Stimulated activated CD4-positive, alpha-beta T cell treated with anti-CD3 and anti-CD28 coated beads, Interleukin-12 subunit alpha, Interleukin-12 subunit beta, amount 100 ng/mL, for 48 hours (primary cell): ENCODE measurements at places on chromosomes 12 and 14.

DNA sequence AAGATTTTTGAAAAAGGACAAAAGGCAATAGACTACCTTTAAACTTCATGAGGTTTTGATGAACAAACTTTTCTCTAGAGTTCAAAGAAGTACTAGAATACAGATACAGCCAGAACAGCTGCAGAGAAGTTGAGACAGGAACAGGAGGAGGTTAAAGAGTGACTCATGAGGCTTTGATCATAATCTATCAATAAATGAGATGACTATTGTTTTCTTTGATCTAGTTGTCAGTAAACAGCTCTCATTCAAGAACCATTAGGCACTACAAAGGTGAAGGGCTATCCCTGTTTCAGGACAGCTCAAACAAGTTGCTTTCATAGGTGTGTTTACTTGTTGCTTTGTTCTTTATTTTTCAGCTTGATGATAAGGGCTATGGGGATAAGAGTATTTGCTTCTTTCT, 2.4 kb downstream of the WASHC3 start:
- no peak for DNase-seq

- no peak for DNase-seq
Observed at GRCh38 chr14:92688434-92689375, 59.7 kb downstream of the LGMN start.

DNA sequence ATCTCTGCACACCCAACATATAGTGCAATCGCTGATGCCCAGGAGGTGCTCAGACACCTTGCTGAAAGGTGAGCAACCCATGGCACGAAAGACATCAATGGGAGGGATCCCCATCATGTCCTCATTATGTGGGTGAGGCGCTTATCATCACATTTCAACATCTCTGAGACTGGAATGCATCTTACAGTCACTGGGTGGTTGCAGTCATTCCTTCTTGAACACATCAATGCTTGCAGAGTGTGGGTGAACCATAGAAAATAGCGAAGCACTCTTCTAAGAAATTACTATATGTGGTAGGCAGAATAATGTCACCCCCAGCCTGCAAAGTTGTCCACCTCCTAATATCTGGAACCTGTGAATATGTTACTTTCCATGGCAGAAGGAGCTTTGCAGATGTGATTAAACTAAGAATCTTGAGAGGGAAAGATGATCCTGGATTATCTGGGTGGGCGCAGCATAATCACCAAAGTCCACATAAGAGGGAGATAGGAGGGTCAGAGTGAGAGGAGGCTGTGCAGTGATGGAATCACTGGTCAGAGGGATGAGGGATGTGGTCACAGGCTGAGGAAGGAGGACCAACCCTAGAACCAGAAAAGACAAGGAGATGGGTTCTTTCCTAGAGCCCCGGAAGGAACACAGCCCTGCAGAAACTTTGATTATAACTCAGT, 51.2 kb downstream of the GLRX5 start:
- DNase-seq, result no peak

GRCh38 chr14:95226801-95227200, 69.5 kb upstream of the DICER1 start:
- no peak for DNase-seq

DNA sequence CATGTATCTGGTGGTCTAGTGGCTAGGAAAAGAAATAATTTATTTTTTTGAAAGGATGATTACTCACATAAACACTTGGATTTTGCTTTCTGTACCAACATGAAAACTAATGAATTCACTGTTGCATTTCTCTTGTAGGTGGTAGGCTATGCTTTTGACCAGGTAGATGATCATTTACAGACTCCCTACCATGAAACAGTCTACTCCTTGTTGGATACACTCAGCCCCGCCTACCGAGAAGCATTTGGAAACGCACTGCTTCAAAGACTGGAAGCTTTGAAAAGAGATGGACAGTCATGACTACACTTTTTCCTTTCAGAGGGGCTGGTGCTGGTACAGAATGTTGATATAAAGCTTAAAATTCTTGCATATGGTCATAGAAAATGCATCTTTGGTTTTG, 6.5 kb upstream of the AK7 start:
- no peak for DNase-seq
